ENCODE measurements at places on chromosomes 12 and 14.

- DNase-seq, result peak; percentile 33
Observed at GRCh38 chr14:91996948-91997371, 42.9 kb downstream of the TRIP11 start.

DNA sequence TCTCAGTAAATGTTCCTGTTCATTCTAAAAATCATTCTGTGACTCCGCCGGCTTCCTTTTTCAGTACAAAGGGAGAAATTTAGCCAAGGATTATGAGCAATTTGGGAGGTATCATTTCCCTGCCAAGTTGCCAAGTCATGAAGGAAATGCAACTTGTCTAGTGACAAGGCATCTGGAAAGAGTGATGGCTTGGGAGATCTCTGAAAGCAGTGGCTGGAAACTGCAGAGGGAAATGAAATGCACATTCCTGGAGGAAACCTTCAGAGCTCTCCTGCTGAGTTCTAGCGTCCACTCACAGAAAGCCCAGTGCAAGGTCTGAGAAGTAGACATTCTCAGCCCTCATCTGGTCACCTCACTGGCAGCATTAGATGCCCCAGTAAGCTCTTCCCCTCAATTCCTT is 91.7 kb downstream of the GALC start:
- no peak for DNase-seq

- DNase-seq, result no peak
Observed at GRCh38 chr12:72471806-72472205, 199.6 kb downstream of the TRHDE start.

GRCh38 chr14:100610511-100611217 is 23.4 kb upstream of the BEGAIN start:
- DNase-seq, result no peak

DNA sequence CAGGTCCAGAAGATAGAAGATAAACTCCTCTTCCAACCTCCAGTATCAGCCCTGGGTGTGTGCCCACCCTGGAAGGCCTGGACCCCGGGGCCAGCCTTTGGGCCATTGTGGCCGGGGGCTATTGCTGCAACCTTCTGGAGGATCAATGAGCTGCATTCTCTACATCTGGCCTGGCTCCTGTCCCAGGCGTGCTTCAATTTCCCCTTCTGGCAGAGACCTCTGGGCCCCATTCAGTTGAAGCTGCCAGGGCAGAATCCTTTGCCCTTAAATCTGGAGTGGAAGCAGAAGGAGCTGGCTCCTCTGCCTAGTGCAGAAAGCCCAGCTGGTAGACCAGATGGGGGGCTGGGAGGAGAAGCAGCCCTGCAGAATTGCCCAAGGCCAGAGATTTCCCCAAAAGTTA is 10.0 kb downstream of the NYNRIN start:
- no peak for DNase-seq

- DNase-seq, result peak; percentile 99
Observed at GRCh38 chr14:99604278-99604765, 315 bp upstream of the CCDC85C start.

DNA sequence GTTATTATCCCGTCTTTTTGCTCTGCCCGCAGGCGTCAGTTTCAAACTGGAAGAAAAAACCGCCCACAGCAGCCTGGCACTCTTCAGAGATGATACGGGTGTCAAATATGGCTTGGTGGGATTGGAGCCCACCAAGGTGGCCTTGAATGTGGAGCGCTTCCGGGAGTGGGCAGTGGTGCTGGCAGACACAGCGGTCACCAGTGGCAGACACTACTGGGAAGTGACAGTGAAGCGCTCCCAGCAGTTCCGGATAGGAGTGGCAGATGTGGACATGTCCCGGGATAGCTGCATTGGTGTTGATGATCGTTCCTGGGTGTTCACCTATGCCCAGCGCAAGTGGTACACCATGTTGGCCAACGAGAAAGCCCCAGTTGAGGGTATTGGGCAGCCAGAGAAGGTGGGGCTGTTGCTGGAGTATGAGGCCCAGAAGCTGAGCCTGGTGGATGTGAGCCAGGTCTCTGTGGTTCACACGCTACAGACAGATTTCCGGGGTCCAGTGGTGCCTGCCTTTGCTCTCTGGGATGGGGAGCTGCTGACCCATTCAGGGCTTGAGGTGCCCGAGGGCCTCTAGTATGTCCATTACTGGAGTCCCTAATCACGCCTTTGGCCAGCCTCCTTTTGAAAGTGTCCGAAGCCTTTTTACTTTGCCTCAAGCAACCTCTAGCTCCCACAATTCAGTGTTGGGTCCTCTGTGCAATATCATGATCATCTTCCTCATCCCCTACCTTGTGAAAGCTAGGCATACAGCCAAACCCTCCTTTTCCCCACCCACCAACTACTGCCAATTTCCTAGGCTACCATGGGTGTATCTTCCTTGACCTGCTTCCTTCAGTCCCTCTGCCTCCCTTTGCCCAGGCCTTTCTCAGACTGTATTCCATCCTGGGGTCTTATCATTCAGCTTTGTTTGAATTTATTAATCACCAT is 891 bp downstream of the SPRYD4 start:
- no peak for DNase-seq

- no peak for DNase-seq
Observed at GRCh38 chr14:105500726-105501101, 9.7 kb downstream of the TEDC1 start.

DNA sequence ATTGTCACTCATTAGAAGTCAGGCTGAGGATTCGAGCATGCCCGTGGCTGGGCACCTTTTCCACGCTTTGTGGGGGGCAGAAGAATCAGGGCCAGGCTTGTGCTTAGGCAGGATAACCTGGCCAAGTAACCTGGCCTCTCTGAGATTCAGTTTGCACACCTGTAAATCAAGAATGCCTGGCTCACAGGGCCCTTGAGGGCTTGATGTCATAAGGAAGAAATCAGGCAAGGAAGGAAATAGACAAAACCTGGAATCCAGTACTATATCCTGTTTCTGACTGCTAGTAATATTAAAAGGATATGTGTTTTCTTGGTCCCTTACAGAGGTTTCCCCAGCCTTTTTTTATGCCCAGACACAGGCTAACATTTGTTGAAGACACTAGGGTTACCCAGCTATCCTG is 91.9 kb downstream of the SAMD4A start:
- DNase-seq, result no peak

DNA sequence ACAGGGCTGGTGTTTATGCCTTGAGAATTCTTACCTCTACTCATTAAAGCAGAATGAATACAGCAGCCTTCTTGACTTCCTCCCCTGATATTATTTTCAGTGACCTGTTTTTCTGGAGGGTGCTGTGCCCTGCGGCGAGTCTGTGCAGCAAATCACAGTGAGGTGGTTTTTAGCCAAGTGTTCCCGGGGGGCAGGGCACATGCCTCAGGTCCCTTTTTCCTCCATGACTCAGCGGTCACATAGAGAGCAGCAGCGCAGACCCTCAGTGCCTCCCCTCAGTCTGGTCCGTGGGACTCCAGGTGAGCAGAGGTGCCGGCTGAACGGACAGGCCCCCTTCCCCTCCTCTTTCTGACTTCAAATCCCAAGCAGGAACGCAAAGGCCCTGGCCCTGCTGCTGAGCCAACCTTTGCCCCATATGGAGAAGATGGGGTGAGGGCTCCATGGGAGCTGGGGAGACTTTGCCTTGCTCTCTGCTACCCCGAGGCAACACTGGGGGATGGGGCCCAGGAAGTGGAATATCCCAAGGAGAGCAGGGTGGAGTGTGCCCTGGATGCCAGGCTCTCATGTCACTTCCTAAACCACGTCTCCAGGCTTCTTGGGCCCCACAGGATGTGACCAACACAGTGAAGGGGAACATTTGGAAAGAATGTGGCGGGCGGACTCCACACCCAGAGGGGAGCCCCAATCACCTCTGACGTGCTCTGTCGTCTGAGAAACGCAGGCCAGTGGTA is 90.0 kb downstream of the DHRS2 start:
- no peak for DNase-seq

- DNase-seq, result no peak
Observed at GRCh38 chr12:87812030-87812429, 217.2 kb downstream of the C12orf50 start.

- DNase-seq, result no peak
Observed at GRCh38 chr12:131506426-131506825, 204.5 kb upstream of the SFSWAP start.

GRCh38 chr14:93748208-93749075 is 39.8 kb downstream of the PRIMA1 start:
- DNase-seq, result no peak
